ENCODE measurements at places on chromosomes 3 and 15. TPM values are rescaled to one million over a fixed set of nuclear protein-coding genes. Genes with fewer than 3 reads are reported as not detected.
A peak's percentile ranks its signal among the peaks of the same experiment; 100 is the strongest.

LDHAL6B gene
- total RNA-seq: not detected

SNRK gene
- 7.5 TPM for total RNA-seq

RGMA gene
- total RNA-seq: not detected

CSPG5 gene
- total RNA-seq: 1.1 TPM

GRIP2 gene
- total RNA-seq: 6.8 TPM

DNA sequence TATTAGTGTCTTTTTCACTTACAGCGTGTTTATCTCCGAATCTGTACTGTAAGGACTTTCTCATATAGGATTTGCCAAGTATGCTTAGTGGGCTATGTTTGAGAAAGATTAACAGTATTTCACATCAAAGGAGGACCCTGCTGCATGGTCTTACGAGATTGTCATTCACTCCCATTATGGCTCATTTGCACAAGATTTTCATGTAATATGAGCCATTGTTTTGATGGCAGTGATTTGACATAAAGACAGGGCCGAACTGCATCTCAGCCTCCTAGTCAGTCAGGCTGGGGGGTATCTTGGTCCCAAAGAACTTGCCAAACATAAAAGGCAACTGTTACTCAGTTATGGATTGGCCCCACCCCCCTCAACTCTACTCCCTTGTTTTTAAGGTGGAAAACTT is 205.9 kb downstream of the ZIC1 start:
- DNase-seq: no peak

DNA sequence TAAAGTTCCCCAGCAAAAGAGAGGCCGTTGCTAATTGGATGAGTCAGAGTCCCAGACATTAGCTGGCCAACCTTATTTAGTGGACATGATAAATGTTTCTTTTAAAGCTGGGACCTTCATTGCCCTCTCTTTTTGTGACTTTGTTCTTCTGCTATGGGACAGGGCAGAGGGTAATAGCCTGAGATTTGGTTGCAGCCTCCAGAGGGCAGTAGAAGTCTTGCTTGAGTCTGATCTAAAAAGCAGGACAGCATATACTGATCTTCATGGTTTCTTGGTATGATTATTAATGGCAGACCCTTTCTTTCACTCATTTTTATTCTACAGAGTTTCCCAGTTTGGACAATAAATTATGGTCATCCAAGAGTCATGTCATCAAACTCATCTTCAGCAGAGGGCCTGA is 25.1 kb upstream of the ZKSCAN7 start:
- peak; percentile 7 for DNase-seq

DNA sequence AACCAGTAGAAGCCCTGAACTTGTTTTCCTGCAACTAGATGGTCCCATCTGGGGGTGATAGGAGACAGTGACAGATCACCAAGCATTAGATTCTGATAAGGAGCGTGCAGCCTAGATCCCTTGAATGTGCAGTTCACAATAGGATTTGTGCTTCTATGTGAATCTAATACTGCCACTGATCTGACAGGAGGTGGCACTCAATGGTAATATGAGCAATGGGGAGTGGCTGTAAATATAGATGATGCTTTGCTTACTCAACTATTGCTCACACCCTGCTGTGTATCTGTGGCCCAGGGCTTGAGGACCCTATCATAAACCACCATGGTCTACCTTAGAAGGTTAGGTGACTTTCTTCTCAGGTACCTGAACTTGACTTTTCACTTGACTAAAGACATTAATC is 417.1 kb upstream of the ARHGEF26 start:
- DNase-seq: no peak

GRCh38 chr3:133763797-133764683 is 17.8 kb downstream of the TF start:
- DNase-seq: no peak

DNA sequence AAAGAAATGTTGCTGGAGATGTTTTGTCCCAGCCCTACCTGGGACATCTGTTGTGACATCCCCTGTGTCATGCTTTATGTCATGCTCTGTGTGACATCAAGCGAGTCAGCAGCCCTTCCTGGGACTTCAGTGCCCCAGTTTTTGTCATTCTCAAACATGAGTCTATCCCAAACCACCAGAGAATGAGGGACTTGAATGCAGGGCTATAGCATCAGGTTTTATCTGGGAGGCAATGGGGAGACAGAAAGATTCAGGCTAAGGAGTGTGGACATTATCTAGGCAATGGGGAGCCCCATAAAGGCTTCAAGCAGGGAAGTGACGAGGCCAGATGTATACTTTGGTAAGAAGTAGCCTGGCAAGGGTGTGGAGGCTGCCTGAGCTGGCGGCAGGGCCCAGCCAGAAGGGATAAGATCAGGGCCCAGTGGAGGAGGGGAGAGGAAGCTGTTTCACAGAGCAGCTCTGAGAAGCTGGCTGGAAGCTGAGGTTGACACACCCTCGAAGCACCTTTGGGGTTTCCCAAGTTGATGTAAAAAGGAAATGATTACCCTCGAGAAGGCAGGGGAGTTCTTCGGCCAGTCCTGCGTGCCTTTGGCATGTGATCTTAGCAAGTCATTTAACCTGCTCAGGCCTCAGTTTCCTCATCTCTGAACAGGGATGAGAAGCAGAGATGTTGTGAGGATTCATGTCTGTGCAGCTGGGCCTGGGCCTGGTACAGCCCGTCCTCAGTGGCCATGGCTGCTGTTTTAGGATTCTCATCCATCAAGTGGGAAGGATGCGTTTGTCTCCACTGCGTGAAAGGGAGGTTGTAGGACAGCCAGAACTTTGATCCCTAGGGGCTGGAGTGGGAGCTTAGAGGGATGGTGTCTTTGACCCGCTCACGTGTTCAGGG is 34.3 kb downstream of the IRAK2 start:
- peak; percentile 74 for DNase-seq

DNA sequence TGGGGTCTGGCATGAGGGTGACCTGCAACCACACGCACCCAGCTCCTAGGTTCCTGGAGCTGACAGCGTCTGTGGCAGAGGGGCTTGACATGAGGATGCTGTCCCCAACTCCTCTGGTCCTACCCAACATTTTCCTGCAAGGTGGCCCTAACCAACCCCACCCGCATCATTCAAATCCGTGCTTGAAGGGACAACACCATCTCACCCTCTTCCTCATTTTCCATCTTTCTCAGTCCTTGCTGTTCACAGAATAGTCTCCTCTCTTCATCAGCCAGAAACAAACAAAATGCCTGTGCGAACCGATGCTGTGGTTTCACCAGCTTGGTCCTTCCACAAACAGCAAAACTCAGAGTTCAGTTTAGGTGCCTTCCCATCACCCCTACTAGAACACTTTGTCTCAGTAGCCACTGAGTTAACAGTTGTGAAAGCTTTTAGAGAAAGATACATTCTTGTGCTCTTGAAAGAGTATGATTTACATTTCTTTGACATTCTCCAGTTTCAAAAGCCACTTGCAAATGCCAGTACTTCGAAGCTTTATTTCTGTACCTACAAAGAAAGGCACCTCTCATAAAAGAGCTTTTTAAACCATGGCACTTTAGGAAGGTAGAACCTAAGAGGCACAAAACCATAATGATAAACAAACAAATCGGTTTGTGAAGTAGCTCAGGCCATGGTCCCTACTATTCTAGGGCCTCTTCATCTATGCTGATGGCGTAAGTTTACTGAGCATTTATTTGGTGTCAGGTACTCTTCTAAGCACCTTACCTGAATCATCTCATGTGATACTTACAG is 360.1 kb downstream of the SHQ1 start:
- DNase-seq: no peak

DNA sequence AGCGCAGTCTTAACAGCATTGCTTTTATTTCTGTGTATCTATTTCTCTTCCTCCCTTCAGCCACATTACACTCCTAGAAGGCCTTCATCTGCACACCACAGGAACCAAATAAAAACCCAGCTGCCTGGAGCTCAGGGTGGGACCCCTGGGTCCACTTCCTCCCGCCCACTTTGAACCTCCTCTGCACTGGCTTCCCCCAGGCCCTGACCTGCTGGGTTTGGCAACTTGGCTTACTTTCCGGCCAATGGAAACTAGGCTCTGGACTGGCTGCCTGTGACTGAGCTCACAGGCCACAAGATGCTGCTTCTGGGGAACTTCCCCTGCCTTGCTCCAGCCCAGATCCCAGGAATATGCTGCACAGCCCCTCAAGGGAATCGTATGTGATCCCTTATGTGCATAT is 89.8 kb downstream of the SEMA5B start:
- no peak for DNase-seq

DNA sequence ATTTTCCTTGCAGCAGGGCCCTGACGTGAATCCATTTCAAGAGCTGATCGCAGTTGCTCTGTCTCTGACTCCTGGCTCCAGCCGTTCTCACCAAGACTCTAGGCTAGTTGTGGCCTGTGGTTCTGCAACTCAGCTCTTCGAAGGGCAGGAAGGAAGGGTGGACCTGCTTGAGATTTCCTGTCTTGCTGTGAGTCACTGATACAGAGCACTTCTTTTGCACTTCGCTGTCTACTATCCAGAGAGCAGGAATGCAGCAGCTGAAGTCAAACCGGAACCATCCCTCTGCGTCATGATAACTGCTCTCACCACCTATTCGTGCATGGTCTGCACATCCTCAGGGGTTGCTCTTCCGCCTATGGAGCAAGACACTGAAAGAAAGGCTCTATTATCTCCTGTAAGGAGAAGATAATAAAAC is 59.7 kb downstream of the RAP2B start:
- peak; percentile 99 for DNase-seq

GRCh38 chr3:183500319-183500718 is 55.2 kb downstream of the KLHL6 start:
- no peak for DNase-seq

DNA sequence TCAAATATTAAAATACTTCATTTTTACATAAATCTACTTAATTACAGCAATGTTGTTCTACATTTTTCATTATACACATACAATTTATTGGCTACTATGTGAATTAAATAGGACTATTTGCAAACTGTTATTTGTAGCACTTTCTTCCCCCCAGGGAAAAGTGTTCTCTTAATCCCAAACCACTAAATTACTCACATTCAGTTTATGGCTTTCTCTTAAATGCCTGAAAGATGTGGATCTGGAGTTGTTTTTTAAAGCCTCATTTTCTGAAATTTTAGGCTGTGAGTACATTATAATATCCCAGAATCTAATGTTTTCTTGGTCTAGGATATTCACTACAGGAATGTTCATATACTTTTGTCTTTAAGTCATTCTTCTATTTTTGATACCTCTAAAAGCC is 32.7 kb downstream of the PRTG start:
- peak; percentile 57 for DNase-seq

DNA sequence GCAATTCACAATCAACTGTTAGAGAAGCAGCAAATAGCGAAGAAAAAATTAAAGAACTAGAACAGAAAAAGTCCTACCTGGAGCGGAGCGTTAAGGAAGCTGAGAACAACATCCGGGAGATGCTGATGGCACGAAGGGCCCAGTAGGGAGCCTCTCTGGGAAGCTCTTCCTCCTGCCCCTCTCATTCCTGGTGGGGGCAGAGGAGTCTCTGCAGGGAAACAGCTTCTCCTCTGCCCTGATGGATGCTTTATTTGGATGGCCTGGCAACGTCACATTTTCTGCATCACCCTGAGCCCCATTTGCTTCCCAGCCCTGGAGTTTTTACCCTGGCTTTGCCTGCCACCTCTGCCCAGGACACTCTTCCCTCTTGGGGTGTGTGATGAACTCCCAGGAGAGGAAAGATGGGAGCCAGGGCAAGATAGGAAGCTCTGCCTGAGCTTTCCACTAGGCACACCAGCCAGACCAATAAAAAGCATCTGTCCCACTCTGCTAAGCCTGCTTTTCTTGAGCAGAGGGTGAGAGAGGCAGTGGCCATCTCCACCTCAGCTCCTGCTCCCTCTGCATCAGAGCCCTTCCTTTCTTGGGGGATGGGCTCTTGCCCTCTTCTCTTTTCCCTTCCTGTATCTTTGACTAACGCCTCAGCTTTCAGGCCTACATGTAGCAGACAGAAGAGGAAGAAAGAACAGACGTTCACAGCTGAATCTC is 39.4 kb downstream of the PPARG start:
- DNase-seq: no peak
